Activated naive CD4-positive, alpha-beta T cell treated with anti-CD3 and anti-CD28 coated beads, Interleukin-2, amount 10 ng/mL, durations not matched to agents 7 days and 5 days (primary cell): ENCODE measurements at places on chromosomes 4 and X.

- H3K4me1 ChIP-seq: no peaks in the 10 kb centered on the region
- no peak overlapping the region for H3K27ac ChIP-seq
- no peaks in the 10 kb centered on the region for H3K36me3 ChIP-seq
- DNase-seq: no peak
These were observed 499.9 kb upstream of the AADAT start for GRCh38 chr4:170589597-170590191.

DNA sequence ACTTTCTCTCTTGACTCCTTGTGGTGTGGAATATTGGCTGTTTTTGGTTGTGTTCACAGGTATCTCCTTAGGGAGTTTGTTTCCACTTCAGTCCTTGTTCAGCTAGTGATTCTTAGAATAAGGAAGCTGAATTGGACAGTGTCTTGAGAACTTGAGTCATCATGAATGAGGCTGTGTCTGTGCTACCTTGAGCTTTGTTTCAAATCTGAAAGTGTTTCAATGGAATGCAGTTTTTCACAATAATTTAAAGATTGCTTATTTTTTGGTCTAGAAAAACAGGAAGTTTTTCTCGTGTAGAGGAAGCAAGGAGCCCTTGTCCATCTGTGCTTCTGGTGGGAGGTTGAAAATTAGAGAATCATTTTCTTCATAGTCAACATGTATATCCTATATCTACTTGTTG is 76.5 kb downstream of the ZNF518B start:
- no peak overlapping the region for H3K4me3 ChIP-seq
- H3K27ac ChIP-seq: no peak overlapping the region
- no peaks in the 10 kb centered on the region for H3K4me1 ChIP-seq

GRCh38 chrX:72029483-72030411 is 102.0 kb downstream of the RTL5 start:
- peaks cover 20% of the 10 kb centered on the region for H3K27me3 ChIP-seq
- H3K27ac ChIP-seq: no peak overlapping the region
- H3K4me3 ChIP-seq: no peak overlapping the region
- H3K4me1 ChIP-seq: no peaks in the 10 kb centered on the region
- DNase-seq: no peak

- no peak overlapping the region for H3K27ac ChIP-seq
- no peak overlapping the region for H3K4me3 ChIP-seq
- no peaks in the 10 kb centered on the region for H3K36me3 ChIP-seq
- no peak for DNase-seq
- no peaks in the 10 kb centered on the region for H3K4me1 ChIP-seq
These were observed 32.9 kb upstream of the XK start for GRCh38 chrX:37652589-37653231.

GRCh38 chr4:86256086-86256485 is 103.8 kb downstream of the MAPK10 start:
- no peak overlapping the region for H3K4me3 ChIP-seq
- no peaks in the 10 kb centered on the region for H3K27me3 ChIP-seq
- H3K4me1 ChIP-seq: no peaks in the 10 kb centered on the region
- no peak overlapping the region for H3K27ac ChIP-seq
- no peaks in the 10 kb centered on the region for H3K36me3 ChIP-seq

- no peaks in the 10 kb centered on the region for H3K27me3 ChIP-seq
- no peak for DNase-seq
- peaks cover 9% of the 10 kb centered on the region for H3K36me3 ChIP-seq
- peak overlapping the region; percentile 80 for H3K27ac ChIP-seq
- H3K4me3 ChIP-seq: no peak overlapping the region
These were observed 42.3 kb downstream of the TBC1D14 start for GRCh38 chr4:6951880-6952381.

- H3K27ac ChIP-seq: no peak overlapping the region
- no peak for DNase-seq
- H3K36me3 ChIP-seq: no peaks in the 10 kb centered on the region
- H3K4me3 ChIP-seq: no peak overlapping the region
- H3K27me3 ChIP-seq: peaks cover 4% of the 10 kb centered on the region
These were observed 143.0 kb upstream of the FAM241A start for GRCh38 chr4:112002248-112002661.

DNA sequence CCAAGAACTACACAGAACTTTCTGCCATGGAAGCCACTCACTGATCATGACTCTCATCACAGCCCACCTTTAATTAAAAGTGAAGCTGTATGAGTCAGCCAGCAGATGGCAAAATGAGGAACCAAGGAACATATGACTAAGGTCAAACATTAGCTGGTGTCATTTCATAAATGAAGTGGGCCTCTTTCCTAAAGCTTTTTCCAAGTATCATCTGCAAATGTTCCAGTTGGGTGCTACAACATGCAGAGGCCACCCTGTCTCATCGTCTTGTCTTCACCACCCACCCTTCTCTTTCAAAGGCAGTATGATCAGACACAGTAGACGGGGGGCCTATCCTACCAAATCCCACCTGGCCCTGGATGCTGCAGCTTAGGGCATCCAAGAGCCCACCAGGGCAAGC is 9.2 kb upstream of the EOLA1 start:
- no peak overlapping the region for H3K4me3 ChIP-seq
- no peaks in the 10 kb centered on the region for H3K27me3 ChIP-seq
- H3K36me3 ChIP-seq: peaks cover 5% of the 10 kb centered on the region
- no peak for DNase-seq

DNA sequence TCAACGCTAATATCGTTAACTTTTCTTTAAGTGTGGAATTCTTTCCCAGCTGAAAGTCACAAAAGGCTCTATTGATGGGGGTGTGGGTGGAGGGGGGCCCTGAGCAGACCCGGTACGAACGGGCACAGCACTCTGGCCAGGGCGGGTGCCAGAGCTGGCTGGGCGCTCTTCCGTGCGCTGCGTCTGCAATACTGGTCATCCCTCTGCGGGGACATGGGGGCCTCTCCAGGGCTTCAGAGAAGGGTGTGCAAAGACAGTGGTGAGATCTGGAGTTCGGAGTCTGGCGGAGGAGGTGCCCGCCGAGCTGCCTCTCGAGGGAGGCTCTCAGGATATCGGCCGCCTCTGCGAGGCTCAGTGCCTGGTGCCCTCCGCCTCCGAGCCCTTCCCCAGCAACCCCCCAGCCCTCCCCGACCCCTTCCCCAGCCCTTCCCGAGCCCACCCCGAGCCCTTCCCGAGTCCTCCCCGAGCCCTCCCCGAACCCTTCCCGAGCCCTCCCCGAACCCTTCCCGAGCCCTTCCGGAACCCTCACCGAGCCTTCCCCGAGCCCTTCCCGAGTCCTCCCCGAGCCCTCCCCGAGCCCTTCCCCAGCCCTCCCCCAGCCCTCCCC is 34.3 kb downstream of the FGFRL1 start:
- peaks cover 60% of the 10 kb centered on the region for H3K27me3 ChIP-seq
- no peaks in the 10 kb centered on the region for H3K4me1 ChIP-seq
- H3K36me3 ChIP-seq: no peaks in the 10 kb centered on the region
- DNase-seq: no peak

DNA sequence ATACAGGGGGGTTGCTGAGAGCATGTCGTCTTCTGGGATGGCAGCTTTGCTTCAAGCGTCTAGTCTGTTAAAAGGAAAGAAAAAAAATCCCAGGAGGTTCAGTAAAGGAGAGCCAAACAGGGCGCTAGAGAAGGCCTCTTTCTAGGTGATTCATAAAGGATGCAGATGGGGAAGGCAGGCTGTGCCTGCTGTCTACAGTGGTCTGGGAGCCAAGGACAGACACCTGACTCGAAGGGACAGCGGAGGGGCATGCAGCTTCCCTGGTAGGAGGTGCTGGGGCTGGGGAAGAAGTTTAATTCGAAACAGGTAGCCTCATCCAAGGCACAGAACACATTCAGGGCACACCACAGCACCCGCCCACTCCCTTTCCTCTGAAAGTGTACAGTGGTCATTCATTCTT is 19.9 kb downstream of the BCOR start:
- H3K27ac ChIP-seq: peak overlapping the region; percentile 70
- peaks cover 25% of the 10 kb centered on the region for H3K4me1 ChIP-seq
- no peaks in the 10 kb centered on the region for H3K27me3 ChIP-seq
- no peak overlapping the region for H3K4me3 ChIP-seq
- peaks cover 22% of the 10 kb centered on the region for H3K36me3 ChIP-seq

DNA sequence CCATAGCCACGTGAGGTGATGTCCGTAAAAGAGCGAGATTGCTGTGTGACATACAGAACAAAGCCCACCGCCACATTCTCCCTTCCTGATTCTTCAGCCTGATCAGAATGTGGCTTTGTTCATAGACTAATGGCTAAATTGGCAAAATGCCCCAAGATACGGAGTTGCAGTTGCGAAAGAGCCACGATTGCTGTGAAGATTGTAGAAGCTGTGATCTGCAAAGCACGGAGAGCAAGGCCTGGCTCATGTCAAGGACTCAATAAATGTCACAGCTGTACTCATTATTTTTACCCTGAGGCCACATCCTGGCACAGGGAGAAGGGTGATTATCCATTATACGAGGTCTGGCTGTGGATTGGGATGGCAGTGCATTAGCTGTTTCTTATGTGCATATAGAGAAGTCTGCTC is 34.2 kb downstream of the ARSD start:
- H3K4me1 ChIP-seq: peaks cover 17% of the 10 kb centered on the region
- peaks cover 4% of the 10 kb centered on the region for H3K27me3 ChIP-seq
- H3K36me3 ChIP-seq: no peaks in the 10 kb centered on the region
- no peak overlapping the region for H3K27ac ChIP-seq
- H3K4me3 ChIP-seq: no peak overlapping the region
- DNase-seq: no peak

GRCh38 chr4:109079731-109080130 is 222.7 kb downstream of the COL25A1 start:
- no peak for DNase-seq
- no peaks in the 10 kb centered on the region for H3K4me1 ChIP-seq
- no peak overlapping the region for H3K4me3 ChIP-seq
- peaks cover under 1% of the 10 kb centered on the region for H3K27me3 ChIP-seq
- no peak overlapping the region for H3K27ac ChIP-seq

GRCh38 chr4:67131224-67131623 is 414.1 kb downstream of the CENPC start:
- no peaks in the 10 kb centered on the region for H3K36me3 ChIP-seq
- no peaks in the 10 kb centered on the region for H3K27me3 ChIP-seq
- H3K4me3 ChIP-seq: no peak overlapping the region

GRCh38 chr4:173205656-173206055 is 37.0 kb downstream of the GALNT7 start:
- H3K27me3 ChIP-seq: no peaks in the 10 kb centered on the region
- no peak overlapping the region for H3K4me3 ChIP-seq
- no peaks in the 10 kb centered on the region for H3K4me1 ChIP-seq
- no peak for DNase-seq
- H3K27ac ChIP-seq: no peak overlapping the region
- peaks cover 18% of the 10 kb centered on the region for H3K36me3 ChIP-seq

DNA sequence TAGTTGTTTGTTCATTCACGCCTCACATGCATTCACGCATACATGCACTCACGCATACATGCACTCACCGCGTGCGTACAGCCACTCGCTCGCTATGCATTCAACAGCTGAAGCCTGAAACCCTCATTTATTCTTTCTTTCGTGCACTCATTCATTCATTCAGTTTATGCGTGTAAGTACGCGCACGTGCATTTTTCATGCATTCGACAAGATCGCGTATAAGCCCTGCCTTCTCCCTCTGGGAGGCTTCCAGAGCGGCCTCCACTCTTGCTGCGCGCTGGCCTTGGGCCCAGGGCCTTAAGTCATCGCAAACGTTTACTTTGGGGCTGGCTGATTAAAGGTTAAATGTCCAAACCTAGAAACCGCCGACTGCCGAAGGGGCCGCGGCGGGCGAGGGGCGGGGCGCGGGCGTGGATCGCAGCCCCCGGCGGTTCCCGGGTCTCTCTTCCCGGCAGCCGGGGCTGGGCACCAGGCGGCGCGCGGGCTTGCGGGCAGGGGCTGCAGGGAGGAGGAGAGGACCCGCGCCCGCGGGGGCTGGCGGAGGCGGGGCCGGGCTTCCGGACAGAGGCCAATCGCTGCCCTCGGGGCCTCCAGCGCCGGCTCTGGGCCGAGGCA is at the start of gene GYG2:
Gene GYG2 (plus strand): TSS at position 587 of the 615 bp plus-strand sequence. CDS start 1,259 bp downstream, outside the sequence.
- peaks cover 28% of the 10 kb centered on the region for H3K27me3 ChIP-seq
- H3K27ac ChIP-seq: no peak within 1 kb of the TSS
- H3K36me3 ChIP-seq: no peaks in the 10 kb centered on the region
- no peak for DNase-seq
- H3K4me1 ChIP-seq: no peaks in the 10 kb centered on the region

DNA sequence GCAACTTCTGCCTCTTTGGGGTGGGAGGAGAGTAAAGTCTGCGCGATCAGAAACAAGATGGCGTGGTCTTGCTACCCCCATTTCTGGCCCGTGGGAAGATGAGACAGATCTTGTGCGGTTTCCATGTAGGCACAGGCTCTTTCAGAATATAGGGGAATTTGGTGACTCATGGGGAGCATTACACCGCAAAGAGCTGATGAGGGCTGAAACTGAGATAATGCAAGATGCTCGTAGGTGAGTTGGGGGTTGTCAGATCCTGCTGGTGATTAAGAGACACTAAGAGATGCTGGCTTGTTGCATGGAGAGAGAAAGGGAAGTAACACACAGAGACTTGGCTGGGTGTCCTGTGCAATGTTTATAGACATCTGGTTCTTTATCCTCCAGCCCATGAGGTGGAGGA is 1.5 kb downstream of the EVC start:
- no peak overlapping the region for H3K4me3 ChIP-seq
- H3K27me3 ChIP-seq: peaks cover 57% of the 10 kb centered on the region
- no peaks in the 10 kb centered on the region for H3K36me3 ChIP-seq
- H3K4me1 ChIP-seq: peaks cover 3% of the 10 kb centered on the region

GRCh38 chr4:183588169-183588675 is 70.8 kb downstream of the RWDD4 start:
- no peak overlapping the region for H3K4me3 ChIP-seq
- no peaks in the 10 kb centered on the region for H3K4me1 ChIP-seq

- H3K36me3 ChIP-seq: no peaks in the 10 kb centered on the region
- no peak overlapping the region for H3K27ac ChIP-seq
- no peak overlapping the region for H3K4me3 ChIP-seq
These were observed 59.9 kb downstream of the C4orf51 start for GRCh38 chr4:145739845-145740244.

DNA sequence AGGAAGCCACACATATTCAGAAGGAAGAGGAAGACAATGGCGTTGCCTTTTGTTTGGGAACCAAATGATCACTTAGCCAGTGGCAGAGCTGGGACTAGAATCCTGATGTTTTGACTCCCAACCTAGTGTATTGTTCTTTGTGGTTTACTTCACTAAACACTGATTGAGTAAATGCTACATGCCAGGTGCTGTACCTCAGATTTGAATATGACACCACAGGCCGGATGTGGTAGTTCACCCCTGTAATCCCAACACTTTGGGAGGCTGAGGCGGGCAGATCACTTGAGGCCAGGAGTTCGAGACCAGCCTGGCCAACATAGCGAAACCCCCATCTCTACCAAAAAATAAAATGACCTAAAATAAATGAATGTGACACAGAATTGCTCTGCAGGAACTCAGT is 8.4 kb downstream of the NDUFA1 start:
- peak overlapping the region; percentile 70 for H3K27ac ChIP-seq
- peaks cover 21% of the 10 kb centered on the region for H3K4me1 ChIP-seq
- H3K36me3 ChIP-seq: peaks cover 10% of the 10 kb centered on the region

GRCh38 chrX:15150586-15150985 is 119.3 kb downstream of the ASB9 start:
- peaks cover 11% of the 10 kb centered on the region for H3K36me3 ChIP-seq
- H3K27me3 ChIP-seq: peaks cover 7% of the 10 kb centered on the region
- DNase-seq: no peak

DNA sequence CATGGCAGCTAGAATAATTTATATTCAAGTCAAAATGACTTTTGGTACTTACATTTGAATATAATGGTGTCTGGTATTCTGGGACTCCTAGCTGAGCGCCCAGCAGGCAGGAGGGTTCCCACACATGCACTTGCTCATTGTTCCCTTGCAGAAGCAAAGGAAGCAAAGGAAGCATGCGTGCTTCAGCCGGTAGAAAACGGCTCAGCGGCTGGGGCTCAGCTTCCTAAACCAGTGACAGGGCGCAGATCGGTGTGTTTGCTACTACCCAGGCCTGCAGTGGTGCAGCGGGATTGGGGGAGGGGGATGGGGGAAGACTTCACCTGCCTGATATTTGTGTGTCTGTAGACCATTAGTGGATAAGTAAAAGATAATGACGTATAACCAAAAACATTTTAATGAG is 978.3 kb upstream of the TENM3 start:
- H3K4me3 ChIP-seq: no peak overlapping the region
- no peak overlapping the region for H3K27ac ChIP-seq
- no peaks in the 10 kb centered on the region for H3K27me3 ChIP-seq
